ENCODE measurements at places on chromosomes 6 and 20.

GRCh38 chr20:57718490-57719009 is 8.7 kb upstream of the PMEPA1 start:
- peak; percentile 93 for DNase-seq

- DNase-seq: no peak
These were observed 214.5 kb upstream of the CITED2 start for GRCh38 chr6:139588734-139589593.

- no peak for DNase-seq
These were observed 10.1 kb upstream of the SMIM13 start for GRCh38 chr6:11083491-11083890.

GRCh38 chr6:111890988-111891387 is 17.7 kb upstream of the FYN start:
- DNase-seq: no peak

DNA sequence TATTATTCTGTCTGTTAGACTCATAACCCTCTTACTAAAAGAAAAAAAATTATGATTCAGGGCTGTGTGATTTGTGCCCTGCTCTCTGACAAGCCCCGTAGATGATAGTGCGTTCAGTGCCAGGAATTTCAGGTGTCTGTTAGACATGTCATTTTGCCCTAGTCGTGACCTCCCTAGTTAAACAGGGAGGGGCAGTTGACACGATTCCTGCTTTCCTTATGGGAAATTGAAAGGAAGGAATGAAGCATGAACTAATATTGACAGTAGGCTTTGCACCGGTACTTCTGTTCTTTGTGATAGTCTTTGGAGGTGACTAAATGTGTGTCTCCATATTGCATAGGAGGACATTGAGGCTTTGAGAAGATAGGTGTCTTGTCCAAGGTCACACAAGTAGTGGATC is 26.3 kb downstream of the RPRD1B start:
- no peak for DNase-seq

DNA sequence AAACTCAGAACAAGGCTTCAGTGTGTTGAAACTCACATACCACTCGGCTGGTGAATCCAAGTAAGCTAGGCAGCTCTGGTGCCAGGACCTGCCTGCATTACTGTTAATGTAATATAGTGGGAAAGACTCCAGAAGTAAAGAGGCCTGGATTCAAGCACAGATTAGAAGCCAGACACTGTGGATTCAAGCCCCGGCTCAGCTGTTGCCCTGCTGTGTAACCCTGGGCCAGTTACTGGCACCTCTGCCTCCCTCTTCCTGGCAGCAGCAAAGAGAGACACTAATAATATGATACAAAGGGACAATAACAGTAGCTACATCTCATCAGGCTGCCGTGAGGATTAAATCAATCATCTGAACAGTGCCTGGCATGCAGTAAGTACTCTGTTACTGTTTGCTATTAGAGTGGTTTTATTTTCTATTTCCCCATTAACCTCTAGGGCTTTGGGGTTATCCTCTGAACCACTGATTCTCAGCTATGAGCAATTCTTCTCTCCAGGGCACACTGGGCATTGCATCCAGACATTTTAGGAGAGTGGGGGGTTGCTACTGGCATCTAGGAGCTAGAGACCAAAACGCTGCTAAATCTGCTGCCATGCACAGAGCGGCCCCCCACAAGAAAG is 92.9 kb downstream of the ZMYND8 start:
- DNase-seq: no peak

DNA sequence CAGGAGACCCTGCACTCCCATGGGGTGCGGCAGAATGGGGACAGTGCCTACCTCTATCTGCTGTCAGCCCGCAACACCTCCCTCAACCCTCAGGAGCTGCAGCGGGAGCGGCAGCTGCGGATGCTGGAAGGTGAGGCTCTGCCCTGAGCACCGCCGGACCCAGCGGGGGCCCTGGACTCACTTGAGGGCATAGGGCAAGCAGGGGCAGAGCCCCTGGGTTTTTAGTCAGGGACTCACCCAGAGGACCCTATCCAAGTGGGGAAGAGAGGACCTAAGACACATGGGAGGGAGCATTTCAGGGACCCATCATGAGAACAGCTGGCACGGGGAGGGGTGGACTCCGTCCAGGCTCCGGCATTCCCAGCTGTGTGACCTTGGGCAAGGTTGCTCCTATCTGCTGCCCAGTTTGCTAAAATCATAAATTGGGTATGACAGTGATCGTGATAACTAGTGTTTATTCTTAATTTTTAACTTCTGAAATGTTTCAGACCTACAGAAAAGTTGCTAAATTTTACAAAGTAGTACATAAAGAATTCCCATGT is 9.8 kb downstream of the RBCK1 start:
- DNase-seq: no peak

- DNase-seq: no peak
These were observed 74.0 kb downstream of the AGPAT4 start for GRCh38 chr6:161199850-161200249.

DNA sequence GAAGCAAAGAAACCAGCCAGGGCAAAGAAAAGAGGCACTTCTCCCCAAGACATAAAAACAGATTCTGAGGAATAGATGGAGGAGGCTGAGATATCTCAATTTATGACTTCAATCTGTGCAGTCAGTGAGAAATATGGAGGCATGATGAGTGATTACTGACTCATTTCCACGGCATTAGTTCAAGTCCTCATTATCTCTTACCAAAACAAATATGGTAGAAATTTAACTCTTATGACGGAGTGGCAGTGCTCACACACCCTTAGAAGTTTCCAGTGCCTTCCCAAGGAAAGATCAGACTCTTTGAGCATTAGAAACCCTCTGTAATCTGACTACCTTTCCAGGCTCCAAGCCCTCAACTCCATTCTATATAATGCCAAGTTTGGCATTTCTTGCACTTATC is 364.1 kb downstream of the ARHGAP18 start:
- DNase-seq: no peak

DNA sequence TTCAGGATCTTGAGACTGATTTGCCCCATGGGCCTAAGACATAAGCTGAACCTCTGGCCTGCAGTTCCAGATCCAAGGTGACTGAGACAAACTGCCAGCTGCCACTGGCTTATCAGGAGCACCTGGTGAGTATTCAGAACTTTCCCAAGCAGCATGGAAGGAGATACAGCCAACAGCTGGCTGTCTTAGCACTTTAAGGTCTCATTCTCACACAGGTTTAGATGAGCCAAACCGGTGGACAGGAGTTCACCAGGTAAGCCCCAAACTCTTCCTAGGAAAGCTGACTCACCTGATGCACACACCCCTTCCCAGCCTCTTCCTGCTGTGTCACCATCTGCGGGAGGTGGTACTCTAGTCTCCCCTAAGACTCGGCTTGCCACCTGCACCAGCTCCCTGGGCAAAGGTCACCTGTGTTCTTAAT is at the start of gene BANF2:
Gene BANF2 (plus strand): TSS at position 36 of the 421 bp plus-strand sequence. CDS start 25,060 bp downstream, outside the sequence.
- DNase-seq: no peak

- DNase-seq: peak; percentile 90
These were observed 233.6 kb downstream of the TPBG start for GRCh38 chr6:82597201-82597600.

DNA sequence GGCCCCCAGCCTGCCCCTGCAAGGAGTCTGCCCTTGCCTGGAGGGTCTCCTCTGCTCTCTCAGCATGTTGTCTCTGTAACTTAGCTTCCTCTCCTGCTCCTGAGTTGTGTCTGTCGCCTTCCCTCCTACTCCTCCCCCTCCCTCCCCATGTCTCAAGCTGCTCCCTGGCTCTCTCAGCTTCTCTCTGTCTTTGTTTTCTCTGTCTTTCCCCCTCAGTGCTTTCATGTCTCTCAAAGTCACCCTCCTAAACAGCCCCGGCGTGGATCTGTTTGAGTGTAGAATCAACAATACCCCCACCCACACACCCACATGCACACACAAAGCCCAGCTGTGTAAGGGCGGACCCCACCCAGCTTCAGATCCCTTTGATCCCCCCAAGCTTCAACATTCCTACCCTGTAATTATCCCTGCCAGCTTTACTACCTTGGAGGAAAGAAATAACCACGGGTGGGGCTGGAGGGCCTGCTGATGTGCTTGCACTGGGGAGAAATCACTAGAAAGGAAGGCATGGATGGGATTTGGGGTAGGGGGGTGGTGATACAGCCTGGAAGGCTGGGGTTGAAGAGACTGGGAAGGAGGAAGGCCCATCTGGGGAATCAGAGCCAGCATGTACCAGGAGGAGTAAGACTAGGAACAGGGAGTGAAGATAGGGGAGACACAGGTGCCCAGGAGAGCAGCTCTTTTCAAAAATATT is 1.0 kb upstream of the LY6G6D start:
- peak; percentile 89 for DNase-seq

DNA sequence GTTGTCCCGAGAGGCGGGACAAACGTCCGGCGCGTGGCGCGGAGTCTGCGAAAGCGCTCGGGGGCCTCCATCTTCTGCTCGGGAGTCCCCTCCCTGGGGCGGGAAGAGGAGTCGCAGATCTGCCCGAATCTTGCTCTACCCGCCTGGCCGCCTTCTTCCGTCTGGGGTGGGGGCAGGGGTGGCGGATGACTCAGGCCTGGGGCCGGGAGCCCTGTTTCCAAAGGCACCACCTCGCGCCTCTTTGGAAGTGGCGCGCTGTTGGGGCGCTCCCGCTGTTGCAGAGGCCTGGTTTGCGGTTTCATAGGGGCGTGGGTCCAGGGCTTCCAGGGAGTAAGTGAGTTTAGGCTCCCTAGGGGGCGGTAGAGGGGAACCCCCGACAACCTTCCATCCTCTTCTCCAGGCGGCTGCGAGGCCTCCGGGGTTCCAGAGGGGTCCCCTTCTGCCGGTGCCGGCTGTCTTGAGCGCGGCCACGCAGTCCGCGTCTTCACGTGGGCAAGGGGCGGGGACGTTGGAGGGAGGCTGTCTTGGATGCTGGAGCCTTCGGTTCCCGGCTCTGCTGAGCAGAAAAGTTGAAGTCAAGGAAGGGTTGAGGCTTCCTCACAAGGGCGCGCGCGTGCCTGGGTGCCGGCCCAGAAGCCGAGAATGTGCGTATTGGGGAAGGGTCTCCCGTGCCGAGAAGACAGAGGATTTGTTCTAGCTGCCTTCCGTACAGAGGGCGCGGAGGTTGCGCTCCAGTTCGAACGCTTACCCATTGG is 2.6 kb upstream of the TFAP2C start:
- DNase-seq: no peak

DNA sequence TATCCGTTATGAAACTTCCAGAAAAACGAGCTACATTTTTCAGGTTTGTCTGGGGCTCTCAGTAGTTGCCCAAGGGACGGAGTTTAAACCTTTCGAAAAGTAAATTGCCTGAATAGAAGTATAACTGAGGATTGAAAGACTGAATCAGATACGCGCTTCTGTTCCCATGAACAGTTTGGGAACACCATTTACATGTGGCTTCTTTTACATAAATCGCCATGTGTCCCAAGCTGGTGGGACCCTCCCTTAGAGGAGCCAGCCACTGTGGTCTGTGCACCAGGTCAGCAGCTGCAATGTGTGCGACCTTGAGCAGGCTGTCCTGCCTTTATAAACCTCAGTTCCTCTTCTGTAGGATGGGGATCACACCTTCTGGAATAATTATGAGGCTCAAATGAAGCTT is 11.0 kb downstream of the ENTPD6 start:
- no peak for DNase-seq

GRCh38 chr6:162345051-162345511 is 382.5 kb downstream of the PRKN start:
- DNase-seq: no peak

- no peak for DNase-seq
These were observed 179.3 kb upstream of the RIMS1 start for GRCh38 chr6:71707059-71707458.

- DNase-seq: peak; percentile 56
These were observed 27.6 kb downstream of the CD40 start for GRCh38 chr20:46145713-46146112.

DNA sequence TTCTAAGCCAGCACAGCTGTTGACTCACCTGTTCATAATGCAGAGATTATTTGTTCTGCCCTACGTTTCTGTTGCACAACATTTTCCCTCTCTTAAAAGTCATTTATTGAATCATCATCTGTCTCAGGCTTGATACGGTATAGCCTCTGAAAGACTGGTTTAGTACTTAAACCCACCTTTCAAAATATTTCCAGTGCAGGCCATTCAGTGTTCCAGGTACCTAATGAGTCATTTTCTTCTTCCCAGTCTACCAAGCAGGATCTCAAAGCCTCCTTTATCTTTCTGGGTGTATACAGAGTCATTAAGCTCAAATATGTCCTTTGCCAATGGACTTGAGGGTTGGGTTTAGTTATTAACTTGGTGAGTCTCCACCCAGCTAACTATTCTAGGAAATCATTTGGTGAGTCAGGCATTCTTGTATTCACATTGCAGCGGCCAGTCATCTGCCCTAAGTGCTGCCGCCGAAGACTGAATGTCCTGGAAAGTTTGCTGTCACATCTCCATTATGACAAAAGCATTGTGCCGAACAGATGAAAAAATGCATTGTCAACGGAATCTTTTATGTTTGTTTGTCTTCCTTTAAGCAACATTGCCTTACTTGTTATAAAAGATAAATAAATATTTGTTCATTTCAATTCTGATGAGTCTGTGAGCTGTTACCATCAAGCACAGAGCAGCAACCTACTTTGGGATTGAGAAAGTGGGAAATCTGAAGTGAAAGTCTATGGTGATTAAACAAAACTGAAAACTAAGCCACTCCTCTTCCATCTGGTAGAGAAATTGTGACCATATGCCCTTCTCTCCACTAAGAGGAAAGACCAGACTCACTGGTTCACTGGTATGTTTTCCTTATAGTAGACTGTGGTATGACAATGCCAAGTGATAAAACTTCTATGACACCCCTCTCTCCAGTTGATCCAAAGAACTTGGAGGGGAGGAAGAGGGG is 14.3 kb upstream of the FAM135A start:
- no peak for DNase-seq

DNA sequence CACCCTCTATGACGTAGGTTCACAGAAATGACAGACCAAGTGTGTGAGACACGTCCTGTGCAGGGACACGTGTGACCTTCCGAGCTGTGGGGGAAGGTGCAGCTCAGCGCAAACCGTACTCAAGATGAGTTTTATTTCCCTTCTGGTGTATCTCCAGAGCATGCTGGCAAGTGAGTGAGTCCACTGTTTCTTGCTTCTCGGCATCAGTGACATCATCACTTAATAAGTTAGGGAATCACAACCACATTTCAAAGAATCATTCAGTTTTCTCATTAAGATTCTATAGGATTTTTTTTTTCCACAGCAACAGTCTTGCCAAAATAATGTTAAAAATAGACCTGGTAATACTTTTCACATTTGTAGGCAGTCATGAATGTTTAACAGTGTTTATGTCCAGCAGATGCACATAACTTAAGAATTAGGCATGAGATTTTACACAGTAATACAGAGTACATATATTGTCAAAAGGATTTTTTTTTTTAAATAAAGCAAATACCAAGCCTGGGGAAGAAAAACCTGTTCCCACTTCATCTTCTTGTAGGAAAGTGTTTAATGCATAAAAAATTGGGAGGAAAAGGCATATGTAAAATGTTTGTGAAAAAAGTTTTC is 417.8 kb downstream of the CDC5L start:
- no peak for DNase-seq

- DNase-seq: no peak
These were observed 67.6 kb upstream of the DTNBP1 start for GRCh38 chr6:15730442-15730841.

- no peak for DNase-seq
These were observed 29.9 kb downstream of the MAPK13 start for GRCh38 chr6:36160147-36160760.

DNA sequence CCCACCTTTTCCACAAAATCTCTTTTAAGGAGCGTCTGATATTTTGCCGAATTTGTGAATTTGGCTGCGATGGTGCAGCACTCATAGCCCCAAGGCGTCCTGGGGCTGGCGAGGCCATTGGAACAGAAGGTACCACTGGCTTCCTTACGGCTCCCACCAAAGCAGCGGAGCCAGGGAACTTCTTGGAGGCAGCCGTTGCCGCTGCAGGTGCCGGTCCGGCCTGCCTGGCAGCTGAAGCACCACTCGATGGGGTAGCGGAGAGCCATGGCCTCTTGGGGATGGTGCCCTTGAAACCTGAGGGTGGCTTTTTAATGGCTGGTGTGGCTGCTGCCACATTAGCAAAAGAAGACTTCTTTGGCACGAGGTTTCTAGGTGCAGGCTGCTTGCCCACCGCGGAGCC is 29.8 kb downstream of the DIDO1 start:
- DNase-seq: no peak
